ENCODE measurements at places on chromosomes 13 and 19.

GRCh38 chr19:17926044-17926443, 6.8 kb upstream of the CCDC124 start:
- DNase-seq: no peak

- DNase-seq: no peak
Observed at GRCh38 chr13:38981096-38981495, 9.5 kb downstream of the STOML3 start.

DNA sequence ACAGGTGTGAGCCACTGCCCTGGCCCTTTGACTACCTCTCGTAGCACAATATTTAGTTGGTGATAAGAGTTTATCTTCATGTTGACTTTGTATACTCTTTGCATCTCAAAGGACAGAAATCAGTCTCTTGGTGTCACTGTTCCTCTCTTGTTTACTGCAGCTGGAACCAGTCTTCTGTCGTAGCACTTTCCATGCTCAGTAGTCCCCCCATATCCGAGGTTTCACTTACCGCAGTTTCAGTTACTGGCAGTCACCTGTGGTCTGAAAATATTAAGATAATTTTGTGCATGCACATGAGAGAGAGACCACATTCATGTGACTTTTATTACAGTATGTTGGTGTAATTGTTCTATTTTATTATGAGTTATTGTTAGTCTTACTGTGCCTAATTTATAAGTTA, 49.1 kb downstream of the WASF3 start:
- DNase-seq: no peak

DNA sequence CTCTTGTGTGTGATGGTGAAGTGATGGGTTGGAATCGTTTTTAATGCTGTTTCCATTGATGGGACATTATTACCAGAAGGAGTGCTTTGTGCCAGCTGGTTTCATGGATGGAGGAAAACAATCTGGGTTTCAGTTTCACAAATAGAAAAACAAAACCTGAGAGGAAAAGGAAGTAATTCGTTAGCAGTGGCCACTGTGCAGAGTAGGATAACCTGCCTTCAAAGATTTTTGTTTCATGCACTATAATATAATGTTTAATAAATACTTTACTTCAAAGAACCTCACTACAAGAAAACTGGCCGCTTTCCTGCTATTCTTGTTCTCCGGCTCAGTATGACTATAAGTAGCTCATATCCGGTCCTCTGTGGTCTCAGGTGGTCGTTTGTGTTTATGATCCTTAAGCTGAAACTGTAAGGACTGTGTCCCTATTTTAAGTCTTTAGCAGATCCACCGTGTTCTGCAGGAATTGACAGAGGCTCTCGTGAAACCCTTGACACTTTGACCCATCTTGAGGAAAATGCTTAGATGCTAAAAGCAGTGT, 104.7 kb downstream of the GGACT start:
- DNase-seq: no peak

GRCh38 chr13:33612641-33613638, 205.0 kb upstream of the RFC3 start:
- DNase-seq: no peak

DNA sequence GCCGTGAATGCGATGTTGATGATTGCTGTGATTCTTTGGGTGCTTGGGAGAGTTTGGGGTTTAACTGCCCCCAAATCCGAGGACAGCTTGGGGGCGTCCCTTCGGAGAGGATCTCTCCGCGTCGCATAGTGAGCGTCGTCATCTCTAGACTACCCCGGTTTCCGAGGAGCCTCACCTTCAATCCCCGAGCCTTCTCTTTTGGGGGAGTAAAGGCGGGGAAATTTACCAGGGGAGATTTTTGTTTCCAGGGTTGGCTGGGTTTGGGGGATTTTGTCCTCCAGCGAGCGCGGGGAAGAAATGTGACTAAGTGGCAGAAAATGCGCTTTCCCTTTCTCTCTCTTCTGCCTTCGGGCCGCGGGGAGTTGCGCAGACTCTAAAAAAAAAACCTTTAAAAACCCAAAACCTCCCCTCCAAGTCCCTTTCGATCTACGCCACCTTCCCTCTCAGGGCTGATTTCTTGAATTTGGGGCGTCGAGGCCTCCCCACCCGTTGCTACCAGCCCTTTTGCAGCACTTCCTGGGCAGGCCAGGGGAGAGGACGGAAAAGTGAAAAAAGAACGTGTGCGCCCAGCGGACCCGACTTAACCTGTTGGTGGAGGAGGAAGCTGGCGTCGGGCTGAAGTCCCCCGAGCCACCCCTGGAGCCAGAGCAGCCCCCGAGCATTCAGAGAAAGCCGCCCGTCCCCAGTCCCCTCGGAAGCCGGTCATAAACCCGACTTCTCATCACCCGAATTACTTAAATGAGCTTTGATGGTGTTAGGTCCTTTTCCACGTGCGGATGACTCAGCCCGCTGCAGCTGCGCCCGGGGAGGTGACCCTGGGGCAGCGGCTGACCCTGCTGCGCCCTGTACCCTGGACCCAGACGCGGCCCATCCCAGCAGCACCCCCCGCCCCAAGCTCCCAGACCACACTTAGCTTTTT, 17.7 kb downstream of the NFIX start:
- no peak for DNase-seq

All from umbilical cord (tissue), 2 donors.